ENCODE measurements at places on chromosomes 16 and 17. TPM values are rescaled to one million over a fixed set of nuclear protein-coding genes. Genes with fewer than 3 reads are reported as not detected.

DNA sequence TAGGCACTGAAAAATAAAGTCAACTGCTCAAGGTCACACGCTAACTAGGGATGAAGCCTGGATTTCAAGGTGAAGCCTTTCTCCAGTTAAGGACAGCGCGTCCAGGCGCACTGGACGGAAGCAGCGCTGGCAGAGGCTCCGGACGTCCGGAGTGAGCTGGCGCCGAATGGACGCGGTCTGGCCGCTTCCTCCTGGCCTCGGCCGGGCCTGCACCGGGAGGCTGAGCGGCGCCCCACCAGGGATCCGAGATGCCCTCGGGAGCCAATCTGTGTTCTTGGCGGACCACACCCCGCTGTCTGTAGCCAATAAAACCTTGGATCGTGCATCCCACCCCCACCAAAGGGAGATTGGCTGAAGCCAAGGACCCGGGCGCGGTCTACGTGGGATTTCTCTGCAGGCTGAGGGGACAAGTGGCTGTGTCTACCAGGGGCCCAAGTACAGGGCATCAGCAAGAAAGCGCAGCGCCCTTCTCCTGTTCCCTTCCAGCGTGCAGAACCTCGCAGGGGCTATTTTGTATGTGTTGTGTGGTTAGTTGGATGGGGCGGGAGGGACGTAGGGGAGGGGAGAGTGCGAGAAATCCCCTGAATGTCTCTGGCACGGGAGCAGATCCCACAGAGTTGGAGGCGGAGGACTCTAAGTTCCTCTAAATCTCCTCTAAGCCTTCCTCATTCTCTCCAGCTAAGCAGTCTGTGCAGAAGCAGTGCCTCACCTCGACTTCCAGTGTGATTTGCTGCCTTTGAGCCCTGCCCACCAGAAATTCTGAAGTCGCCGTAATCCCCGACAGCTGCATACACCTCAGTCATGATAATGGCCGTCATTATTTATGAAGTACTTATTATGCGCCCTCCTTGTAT, 2.5 kb upstream of the AKAP10 start:
- DNase-seq: no peak

DNA sequence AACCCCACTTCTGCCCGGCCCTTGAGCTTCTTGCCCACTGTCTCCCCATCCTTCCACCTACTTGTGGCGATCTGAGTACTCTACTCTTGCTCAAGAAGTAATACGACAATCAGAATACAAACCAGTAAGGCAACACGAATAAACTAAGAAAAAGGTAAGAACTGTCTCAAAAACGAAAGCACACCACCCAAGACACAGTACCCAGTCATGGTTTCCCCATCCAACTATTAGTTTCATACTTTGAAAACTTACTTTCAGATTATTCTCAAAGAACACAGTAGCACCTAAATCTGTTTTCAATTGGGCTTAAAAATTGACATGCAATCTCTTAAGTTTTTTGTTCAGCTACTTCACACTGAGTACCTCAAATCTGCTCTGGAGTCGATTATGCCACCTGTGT, 13.9 kb downstream of the GINS2 start:
- DNase-seq: no peak

DNA sequence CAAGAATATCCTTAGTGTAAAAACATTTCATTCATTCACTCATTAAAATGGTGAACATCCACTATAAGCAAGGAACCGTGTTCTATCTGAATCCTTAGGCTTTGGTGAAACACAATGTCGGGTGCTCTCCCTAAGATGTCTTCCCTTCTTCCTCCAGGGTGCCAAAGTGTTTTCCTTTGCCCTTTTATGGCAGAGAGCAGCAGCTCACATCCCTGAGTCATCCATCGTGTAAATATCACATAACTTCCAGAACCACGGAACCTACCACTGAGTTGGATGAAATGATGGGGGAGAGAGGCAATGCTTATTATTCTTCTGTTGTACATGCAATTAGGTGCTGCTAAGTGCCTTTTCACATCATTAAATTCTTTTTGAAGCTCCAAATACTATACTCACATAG, 50.2 kb downstream of the DNAH3 start:
- peak; percentile 45 for DNase-seq

The SEC14L5 gene
- total RNA-seq: not detected

The KRTAP4-1 gene
- not detected for total RNA-seq

Measured in kidney epithelial cell (primary cell).